Right ventricle myocardium superior (tissue), 1 donor: ENCODE measurements at places on chromosomes 11 and 22.

DNA sequence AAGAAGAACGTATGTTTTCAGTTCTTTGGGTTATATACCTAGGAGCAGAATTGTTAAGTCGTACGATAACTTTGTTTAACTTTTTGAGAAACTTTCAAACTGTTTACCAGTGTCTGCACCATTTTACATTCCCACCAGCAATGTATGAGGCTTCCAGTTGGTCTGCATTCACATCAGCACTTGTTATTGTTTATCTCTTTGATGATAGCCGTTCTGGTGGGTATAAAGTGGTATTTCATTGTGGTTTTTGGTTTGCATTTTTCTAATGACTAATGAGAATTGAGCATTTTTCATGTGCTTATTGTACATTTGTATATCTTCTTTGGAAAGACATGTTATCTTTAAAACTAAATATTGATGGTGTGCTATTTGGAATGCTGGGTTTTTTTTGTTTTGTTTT is 59.8 kb downstream of the KDM2A start:
- no peak for DNase-seq

GRCh38 chr11:78460471-78460870 is 42.9 kb upstream of the GAB2 start:
- DNase-seq, result no peak

DNA sequence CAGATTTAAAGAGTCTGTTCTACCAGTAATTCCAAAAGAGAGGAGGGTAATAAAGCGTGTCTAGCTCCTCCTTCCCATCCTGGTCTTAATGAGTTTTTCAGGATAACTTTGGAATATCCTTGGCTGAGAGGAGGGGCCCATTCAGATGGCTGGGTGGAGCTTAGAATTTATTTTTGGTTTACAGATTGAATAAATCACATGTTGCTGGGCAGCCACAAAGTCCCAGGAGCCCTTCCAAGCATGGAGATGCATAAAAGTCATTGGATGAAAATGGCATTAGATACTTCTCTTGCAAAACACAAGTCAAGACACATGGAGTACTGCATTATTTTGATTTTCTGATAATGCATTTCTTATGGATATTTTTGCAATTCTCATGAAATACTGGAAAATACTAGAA is 139.0 kb downstream of the TRPC6 start:
- no peak for DNase-seq

DNA sequence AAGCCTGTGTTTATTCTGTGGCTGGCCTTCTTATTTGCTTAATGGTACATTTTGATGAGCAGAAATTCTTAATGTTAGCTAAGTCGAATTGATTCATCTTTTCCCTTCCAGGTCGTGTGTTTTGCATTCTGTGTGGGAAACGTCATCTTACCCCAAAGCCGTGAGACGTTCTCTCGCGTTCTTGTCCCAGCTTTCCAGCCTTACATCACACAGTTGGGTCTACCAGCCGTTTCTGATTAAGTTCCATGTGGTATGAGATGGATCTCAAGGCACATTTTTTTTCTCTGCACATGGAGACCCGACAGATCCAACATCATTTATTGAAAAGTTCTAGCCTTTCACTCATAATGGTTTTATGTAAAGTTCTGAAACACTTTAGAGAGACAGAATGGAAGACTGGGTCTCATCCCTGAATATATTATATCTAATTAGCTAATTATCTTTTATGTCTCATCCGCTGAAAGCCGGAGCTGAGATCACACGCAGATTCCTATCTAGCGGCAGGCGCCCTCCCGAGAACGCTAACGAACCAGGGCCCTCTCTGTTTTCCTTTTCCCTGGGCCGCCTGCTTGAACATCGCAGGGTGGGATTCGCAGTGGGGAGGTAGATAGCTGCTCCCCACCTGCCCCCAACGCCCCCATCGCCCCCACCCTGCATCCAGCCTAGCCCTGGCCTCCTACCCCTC is 1162.2 kb downstream of the BRD1 start:
- DNase-seq, result peak; percentile 9

- no peak for DNase-seq
Measured at GRCh38 chr11:20351136-20351535, 12.4 kb upstream of the HTATIP2 start.

- no peak for DNase-seq
Measured at GRCh38 chr22:36586852-36587251, 57.9 kb upstream of the EIF3D start.

- no peak for DNase-seq
Measured at GRCh38 chr22:24145446-24146193, 35.7 kb upstream of the SUSD2 start.

DNA sequence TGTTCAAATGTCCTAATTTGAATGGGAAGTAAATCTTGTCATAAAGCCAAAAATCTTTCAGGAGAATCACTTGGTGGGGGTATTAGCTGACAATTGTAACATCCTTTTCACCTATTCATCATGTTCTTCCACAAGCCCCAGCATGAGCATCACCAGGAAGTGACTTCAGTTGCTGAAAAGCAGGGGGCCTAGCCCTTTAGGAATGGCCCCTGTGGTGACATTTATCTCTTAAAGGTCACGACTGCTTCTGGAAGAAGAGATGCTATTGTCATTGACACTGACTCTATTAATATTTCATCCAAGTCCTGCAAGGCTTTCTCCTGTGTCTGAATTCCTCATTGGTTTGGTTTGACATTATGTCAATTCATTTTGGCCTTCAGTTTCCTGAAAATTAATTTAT is 92.6 kb downstream of the OR5AK2 start:
- no peak for DNase-seq

DNA sequence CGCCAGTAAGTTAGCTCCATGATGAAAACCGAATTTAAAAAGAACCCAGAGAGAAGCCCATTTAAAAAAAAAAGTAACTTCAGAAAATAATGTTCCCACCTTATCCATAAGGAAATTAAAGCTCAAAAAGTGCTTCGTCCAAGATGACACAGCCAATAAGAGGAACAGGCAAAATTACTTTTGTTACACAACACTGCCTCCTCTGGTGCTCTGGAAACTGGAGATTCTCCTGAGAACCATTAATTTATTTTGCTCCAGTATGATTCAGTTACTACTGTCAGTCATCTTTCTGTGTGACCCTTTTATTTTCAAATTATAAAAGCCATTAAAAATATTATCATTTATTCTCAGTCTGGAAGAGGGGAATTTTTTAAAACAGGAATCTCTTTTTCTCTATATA is 2.0 kb downstream of the IFT27 start:
- no peak for DNase-seq

- no peak for DNase-seq
Measured at GRCh38 chr11:130456286-130456685, 7.8 kb downstream of the ADAMTS15 start.

DNA sequence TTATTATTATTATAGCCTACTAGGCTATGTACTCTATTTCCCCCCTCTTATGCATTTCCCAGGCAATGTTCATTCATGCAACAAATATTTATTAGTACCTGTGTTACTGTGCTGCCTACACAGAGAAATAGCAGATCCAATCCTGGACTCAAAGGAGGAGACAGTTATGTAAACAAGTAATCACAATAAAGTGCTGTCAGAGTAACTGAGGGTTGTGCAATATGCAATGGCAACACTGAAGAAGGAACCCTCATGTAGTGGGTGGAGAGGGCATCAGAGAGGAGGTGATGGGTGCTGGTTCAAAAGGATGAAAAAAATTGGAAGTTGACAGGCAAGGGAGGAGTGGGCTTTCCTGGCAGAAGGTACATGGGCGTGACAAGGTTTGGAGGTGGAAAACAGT is 886 bp upstream of the P4HA3 start:
- no peak for DNase-seq

DNA sequence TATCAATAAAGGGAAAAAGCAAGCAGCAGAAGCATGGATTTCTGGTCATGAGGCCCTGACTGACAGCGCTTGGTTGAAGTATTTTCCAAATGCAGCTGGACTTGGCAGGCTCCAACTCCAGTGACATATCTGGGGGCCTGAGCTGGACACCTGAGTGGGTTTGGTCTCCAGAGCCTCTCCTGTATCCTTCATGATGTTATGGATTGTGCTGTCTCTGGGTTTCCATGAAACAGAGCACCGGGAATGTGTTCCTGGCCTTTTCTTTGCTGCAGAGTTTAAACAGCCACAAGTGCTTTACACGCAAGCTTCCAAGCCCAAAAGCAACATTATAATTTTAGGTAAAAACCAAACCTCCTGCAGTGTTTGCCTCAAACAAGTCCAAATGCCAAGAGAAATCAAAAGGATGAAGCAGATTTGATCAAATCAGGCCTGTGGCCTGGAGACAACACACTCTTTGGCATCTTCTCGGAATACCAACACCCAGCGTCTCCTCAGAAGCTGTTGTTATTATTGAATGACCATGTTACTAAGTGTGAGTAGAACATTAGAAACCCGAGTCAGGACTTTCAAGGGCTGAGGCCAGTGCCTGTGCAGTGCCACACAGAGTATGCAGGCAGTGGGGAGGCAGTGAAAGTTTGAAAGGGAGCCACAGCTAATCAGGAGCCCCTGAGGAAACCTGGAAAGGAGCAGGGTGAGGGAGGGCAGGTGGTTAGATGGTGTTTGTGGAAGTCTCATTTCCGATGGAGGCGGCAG is 42.0 kb downstream of the ME3 start:
- DNase-seq, result no peak

DNA sequence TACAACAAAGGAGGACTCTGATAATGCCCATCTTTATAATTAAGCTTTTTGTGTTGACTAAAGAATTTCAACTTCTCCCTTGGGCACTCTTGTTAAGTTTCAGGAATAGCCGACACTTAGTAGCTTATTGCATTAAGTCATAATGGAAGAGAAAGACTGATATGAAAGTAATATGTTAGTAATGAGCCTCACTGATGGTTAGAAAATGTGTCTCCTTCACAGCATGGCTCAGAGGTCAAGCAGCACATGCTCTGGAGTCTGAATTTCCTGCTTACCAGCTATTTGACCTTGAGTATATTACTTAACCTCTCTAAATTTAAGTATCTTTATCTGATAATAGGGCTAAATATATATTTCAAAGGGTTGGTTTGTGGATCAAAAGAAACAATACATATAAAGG is 39.0 kb downstream of the PDGFD start:
- no peak for DNase-seq

GRCh38 chr11:1743585-1744136 is 6.7 kb downstream of the IFITM10 start:
- DNase-seq, result no peak

GRCh38 chr11:61121192-61121831 is 19.0 kb downstream of the CD5 start:
- peak; percentile 76 for DNase-seq

DNA sequence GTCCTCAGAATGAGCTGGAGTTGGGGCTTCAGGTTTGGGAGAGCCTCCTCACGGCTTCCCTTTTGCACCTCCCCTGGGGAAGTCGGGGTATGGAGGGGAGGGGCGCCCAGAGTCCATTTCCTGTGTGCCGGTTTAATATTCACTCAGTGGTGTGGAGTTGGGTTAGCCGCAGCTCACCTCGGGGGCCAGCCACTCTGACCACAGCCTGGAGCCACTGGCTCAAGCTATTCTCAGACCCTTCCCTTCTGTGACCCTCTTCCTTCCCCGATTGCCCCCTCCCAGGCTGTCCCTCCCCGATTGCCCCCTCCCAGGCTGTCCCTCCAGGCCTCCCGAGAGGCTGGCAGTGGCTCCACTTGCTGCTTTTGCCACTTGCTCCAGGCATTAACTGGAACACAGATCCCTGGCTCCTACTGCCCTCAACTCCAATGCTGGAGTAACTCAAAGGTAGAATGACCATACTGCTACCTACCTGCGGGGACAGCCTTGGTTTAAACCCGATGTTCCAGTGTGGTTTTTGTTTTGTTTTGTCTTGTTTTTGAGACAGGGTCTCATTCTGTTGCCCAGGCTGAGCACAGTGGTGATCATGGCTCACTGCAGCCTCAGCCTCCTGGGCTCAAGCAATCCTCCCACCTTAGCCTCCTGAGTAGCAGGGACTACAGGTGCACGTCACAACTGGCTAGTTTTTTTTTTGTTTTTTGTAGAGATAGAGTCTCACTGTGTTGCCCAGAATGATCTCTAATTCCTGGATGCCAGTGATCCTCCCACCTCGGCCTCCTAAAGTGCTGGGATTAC is 29.3 kb downstream of the RPUSD4 start:
- DNase-seq, result no peak

DNA sequence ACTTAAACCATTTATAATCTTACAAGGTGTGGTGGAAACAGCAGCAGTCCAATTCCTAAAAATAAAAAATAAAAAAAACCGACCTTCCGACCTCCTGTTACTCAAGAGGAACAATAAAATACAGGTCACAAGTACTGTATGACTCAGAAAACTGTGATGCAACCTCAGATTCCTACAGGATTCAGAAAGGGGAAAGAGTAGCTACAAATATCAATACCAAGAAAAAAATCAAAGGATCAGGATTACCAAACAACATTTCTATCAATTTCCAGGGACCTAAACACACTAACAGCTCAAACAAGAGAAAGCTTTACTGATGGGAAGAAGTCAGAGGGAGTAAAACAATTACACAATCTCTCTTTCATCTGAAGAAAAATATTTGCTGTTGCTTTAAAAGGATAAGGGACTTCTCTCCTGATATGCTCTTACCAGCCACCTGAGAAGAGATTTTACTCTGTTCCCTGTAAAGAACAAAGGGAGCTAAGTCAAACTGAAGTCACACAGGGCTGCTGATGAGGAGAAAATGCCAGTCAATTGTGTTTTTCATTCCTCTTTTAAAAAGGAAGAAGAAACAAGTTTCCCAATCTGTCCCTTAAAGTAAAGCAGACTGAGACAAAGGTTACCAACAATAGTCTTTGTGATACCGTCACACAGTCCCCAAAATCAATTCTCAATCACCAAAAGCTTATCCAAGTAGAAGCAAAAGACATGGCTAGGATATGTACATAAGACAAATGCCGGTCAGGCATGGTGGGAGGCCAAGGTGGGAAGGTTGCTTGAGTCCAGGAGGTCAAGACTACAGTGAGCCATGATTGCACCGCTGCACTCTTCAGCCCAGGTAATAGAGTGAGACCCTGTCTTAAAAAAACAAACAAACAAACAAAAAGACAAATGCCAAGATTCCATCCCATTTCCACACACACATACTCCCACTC is 39.3 kb downstream of the AMBRA1 start:
- no peak for DNase-seq

DNA sequence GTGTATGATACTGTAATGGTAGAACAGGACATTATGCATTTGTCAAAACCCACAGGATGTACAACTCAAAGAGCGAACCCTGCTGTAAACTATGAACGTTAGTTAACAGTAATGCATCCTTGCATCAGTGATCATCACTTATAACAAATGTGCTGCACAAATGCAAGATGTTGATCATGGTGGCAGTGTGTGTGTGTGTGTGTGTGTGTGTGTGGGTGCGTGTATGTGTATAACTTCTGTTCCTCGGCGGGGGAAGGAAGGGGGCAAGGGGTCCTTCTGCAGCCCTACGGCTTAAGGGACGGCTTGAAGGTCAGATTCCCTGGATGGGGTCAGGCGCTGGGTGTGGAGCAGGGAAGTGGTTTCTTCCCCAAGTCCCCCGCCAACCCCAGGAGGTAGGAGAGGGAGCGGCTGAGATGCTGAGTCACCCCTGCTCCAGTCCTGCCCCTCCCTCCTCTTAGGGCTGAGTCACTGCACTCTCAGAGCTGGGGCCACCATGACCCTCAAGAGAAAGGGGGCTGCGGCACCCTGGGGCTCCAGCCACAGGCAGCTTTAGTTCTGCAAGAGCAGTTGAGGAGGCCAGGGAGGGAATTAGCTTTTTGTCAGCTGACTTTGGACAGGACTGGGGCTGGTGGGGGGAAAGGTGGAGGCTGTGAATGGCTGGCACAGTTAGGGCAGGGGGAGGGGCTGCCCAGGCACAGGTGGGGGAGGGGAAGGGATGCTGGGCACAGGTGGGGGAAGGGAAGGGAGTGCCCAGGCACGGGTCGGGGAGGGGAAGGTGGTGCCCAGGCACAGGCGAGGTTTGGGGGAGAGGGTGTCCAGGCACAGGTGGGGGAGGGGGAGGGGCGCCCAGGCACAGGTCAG is 8.8 kb upstream of the CTSD start:
- peak; percentile 65 for DNase-seq

- peak; percentile 81 for DNase-seq
Measured at GRCh38 chr11:2196970-2197770, 25.6 kb upstream of the TH start.
